ENCODE measurements at places on chromosomes 16 and 17.

GRCh38 chr17:76452127-76452659, 759 bp downstream of the UBE2O start:
- peak; percentile 54 for DNase-seq

DNA sequence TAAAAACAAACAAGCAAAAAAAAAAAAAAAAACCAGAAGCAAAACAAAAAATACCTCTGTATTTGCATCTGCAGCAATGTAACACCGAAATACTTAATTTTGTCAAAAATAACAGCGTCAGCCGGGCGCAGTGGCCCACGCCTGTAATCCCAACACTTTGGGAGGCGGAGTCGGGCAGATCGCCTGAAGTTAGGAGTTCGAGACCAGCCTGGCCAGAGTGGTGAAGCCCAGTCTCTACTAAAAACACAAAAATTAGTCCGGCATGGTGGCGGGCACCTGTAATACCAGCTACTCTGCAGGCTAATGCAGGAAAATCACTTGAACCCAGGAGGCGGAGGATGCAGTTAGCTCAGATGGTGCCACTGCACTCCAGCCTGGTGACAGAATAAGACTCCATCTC, 683.5 kb upstream of the CA10 start:
- DNase-seq: no peak

GRCh38 chr16:58494981-58495520, 4.9 kb upstream of the NDRG4 start:
- peak; percentile 93 for DNase-seq

- no peak for DNase-seq
Measured at GRCh38 chr17:79633154-79633553, 22.3 kb upstream of the RBFOX3 start.

DNA sequence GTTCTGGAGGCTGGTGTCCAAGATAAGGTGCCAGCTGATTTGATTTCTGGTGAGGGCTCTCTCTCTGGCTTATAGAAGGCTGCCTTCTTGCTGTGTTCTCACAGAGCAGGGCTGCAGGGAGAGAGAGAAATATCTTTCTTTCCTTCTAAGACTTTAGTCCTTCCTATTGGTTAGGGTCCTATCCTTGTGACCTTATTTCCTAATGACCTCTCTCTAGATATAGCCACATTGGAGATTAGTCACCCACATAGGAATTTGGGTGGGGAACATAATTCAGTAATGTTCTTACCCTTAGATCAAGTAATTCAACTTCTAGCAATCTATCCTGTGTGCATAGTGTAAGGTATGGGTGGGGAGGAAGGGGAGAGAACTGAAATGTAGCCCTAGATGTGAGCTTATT, 18.0 kb upstream of the ABCA5 start:
- DNase-seq: no peak

DNA sequence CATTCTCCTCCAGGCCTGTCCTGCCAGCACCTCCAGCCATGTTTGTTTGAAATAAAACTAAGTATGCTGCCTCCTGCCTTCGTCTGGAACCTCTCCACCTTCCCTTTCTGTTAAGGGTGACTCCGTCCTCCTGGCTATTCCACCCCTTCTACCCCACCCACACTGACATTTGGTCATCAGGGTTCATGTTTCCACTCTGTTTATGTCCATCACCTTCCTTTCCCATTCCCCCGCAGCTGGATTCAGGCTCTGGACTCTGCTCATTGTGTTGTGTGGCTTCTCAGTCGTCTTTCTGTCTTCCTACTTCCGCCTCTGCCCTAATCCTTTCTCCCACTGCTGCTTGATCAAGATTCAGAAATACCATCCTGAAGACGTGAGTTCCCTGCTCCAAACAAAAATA, 28.6 kb downstream of the EPN2 start:
- DNase-seq: no peak

- peak; percentile 47 for DNase-seq
Measured at GRCh38 chr17:82878527-82878926, 38.7 kb upstream of the ZNF750 start.

DNA sequence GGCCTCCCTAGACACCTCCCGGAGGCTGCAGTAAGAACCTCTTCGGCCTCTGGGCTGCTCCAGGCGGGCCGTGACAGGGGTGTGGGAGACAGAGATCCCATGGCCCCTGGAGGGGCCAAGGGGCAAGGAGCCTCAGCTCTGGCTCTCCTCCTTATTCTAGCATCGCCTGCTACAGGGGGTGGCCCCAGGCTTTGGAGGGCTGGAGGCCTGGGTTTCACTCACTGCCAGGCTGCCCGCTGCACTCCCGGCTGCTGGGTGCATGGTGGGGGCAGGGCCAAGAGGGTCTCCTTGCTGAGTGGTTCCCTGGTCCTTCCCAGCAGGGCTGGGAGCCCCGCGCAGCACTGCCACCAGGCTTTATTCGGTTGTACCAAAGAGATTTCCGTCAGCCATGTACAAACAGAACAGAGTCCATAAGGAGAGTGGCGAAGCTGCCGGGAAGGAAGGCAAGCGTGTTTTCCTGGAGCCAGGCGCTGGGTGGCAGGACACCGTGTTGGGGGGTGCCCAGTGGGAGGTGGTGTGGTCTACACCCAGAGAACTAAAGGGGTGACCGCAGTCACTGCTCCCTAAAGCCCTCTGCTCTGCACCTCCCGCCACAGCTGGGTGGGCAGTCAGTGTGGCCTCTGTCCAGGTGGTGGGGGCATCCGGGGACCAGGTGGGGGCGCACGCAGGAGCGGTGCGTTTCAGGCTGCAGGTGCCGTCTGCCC, 2.0 kb downstream of the NPB start:
- no peak for DNase-seq

- DNase-seq: no peak
Measured at GRCh38 chr17:38469875-38470274, 41.6 kb downstream of the ARHGAP23 start.

GRCh38 chr17:17091276-17091675, 49.0 kb downstream of the MPRIP start:
- no peak for DNase-seq

- DNase-seq: peak; percentile 79
Measured at GRCh38 chr16:785563-786535, 2.3 kb downstream of the RPUSD1 start.

DNA sequence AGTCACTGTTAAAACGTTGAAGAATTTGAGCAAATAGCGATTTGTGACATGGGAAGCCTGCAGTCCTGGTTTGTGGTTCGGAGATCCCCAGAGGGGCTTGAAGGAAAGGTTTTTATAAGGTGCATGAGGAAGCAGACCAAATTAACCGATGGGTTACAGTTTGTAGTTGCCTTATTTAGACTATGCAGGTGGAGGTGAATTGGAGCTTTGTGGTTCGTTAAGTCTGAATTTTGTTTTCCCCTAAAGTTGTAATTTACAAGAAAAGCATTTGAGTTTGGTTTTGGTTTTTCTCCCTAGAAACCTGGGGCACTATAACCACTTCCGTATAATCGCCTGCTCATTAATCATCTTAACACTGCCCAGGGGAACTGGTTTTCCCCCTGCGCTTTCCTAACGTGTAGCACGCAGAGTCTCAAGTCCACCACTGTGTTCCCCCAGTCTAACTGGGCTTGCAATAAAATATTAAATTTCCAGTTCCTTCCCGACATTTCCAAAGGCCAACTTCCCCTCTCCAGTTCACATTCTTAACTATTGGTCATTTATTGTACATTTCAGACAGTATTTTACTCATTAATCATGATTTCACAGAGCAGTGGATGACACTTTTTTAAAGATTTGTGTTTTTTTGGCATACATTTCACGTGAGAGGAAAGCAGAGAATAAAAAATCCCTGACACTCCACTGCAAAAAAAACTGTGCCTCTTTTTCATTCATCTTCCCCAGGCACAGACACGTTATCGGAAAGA, 932 bp downstream of the ZNF267 start:
- peak; percentile 73 for DNase-seq

DNA sequence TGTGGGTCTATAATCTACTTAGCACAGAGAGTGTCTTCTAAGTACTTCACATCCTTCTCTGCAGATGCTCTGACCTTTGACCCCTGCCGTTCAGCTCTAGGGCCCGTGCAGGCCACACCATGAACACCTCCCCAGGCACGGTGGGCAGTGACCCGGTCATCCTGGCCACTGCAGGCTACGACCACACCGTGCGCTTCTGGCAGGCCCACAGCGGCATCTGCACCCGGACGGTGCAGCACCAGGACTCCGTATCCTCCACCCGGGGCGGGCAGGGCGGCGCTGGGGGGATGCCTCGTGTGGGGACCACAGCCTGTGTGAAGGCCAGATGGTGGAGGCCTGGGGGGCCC, 686 bp downstream of the MLST8 start:
- DNase-seq: no peak

GRCh38 chr17:67328026-67328425, 38.4 kb downstream of the PSMD12 start:
- DNase-seq: no peak

GRCh38 chr16:82185012-82185411, 15.0 kb upstream of the MPHOSPH6 start:
- no peak for DNase-seq

DNA sequence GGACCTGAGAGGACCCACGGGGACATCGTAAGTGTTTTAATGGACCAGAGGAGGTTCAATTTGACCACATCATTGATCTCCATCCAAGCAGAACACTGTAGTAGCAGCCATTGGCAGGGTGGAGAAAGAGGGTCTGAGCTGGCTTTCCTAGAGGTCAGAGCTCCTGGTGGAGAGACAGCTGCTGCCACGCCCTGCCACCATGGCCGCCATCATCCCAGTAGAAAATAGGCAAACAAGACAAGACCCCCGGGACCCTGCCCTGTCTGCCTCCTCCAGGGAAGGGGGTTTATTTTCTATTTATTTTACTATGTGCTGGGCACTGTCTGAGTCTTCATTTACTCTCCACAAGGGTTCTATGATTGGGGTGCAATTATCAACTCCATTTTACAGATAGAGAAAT, 11.4 kb upstream of the ITGA3 start:
- no peak for DNase-seq

GRCh38 chr17:77493238-77493820, 352.6 kb downstream of the SEC14L1 start:
- no peak for DNase-seq

DNA sequence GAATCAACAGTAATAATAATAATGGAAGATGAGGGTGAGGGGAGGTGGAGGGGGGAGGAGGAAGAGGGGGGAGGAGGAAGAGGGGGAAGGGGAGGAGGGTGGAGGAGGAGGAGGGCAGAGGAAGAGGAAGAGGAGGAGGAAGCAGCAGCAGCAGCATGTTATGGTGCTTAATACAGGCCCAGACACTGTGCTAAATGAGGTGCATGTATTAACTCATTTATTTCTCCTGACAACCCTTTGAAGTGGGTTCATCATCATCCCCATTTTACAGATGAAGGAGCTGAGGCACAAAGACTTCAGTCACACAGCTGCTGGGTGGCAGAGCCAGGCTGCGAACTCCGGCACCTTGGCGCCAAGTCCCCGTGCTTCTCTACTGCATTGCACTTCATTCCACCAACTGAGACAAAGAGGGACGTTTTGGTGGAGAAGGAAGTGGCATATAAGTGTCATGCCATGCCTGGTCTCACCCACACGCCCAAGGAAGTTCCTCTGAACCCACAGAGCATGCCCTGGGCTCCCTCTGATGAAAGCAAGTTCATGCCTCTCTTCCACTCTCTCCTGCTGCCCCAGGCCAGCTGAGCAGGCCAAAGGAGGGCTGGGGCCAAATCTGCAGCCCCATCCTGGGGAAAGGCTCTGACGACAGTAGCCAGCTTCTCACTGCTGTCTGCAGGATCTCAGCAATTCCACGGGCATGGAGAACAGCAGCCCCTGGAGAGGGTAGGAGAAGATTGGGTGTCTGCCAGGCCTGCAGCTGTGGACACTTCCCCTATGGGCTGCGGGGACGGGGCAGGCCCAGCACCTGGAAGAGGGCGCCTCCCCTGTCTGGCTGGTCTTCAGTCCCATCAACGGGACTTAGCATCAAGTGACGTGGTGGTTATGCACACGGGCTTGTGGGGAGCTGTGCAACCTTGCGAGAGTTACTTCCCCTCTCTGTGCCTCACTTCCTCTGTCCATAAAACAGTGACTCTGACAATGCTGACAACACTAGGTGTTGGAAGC, 21.8 kb downstream of the XYLT1 start:
- DNase-seq: peak; percentile 40

DNA sequence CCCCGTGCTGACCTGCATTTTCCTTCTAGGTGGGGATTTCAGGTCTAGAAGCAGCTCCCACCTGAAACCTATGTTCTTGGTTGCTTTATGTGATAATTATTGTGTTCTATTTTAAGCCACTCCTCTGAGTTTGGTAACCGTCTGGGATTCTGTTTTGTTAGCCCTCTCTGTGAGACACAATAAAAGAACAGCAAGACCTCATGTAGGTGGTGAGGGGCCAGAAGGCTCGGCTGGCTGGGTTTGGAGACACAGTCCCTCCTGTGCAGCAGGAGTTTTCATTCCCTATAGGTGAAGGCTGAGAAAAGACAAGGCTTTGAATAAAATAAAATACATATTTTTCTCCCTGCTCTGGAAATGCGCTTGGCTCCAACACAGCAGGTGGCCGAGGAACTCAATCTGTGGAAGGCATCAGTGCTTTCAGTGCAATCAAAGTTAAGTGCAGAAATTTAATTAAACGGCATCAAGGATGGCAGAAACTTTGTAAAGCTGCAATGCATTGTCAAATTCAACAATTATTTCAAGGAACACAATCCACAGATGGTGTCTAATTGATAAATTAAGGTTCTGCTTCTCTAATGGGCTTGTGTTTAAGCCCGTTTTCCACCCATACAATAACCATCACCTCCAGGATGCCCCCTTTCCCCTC, 107.8 kb downstream of the MSI2 start:
- no peak for DNase-seq

DNA sequence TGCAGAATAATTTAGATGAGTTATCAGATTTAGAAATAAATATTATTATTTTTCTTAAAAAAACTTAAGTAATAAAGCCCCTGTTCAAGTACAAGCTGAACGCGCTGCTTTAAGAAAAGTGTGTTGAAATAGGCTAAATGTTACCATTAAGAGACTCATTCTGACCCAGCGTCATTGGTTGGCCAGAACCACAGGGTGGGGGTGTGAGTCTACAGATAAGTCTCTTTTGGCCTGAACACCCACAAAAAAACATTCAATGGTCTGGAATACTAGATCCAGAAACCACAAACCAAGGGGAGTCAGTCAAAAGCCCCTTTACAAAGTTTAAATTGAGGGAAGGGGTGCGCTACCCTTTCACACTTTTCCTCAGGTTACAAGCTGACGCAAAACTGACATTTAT, 776.1 kb downstream of the KCNJ2 start:
- DNase-seq: no peak

- DNase-seq: no peak
Measured at GRCh38 chr16:68259007-68259825, 5.1 kb upstream of the SLC7A6 start.

GRCh38 chr17:56966338-56966737, 5.5 kb upstream of the COIL start:
- no peak for DNase-seq
